ENCODE measurements at places on chromosomes 12 and 14.
A peak's percentile ranks its signal among the peaks of the same experiment; 100 is the strongest.

GRCh38 chr14:93945070-93945399 lies 17.9 kb downstream of the FAM181A start:
- no peak for DNase-seq

GRCh38 chr12:16329594-16329993 lies 17.9 kb upstream of the MGST1 start:
- DNase-seq = no peak

DNA sequence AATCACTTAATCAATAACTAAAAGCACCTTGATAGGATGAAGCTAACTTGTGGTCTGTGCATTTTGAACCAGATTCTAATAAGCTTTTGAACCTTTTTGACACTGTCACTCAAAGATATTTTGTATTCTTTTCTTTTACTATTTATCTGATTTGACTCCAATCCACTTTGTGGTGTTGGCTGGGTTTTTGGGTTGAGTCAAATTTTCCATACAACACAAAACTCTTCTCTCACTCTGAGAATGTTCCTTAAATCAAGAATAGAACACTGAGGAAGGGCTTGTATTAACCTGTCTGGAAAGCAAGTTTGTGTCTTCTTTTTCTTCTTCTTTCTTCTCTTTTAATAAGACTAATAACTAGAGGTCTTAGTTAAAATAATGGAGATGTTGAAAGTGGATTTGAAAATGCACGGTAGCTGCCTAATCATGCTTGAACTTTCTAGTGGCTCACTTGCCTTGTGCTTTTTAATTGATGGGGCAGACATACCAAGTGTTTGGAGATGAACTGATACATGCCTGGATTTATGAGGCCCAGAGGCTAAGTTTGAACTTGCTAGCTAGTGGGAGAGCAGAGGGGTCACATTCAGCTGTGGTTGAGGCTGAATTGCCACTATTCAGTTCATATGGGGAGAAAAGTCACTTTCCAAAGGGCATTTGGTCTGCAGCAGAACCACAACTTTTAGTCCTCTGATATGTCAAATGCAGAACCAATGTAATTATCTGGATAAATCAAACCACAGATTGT lies 93.5 kb upstream of the PTHLH start:
- DNase-seq = no peak

DNA sequence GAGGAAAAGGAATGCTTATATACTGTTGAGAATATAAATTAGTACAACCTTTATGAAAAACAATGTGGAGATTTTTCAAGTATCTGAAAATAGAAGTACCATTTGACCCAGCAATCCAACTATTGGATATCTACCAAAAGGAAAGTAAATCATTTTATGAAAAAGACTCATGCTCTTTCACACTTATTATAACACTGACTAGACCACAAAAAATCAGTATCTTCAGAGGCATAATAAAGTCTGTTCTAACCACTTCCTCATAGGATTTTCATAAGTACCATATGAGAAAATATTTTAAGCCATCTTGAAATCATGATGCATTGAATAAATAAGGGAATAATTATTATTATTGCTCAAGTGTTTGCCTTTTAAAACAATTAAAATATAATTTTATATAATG lies 90.8 kb downstream of the SLCO1B1 start:
- DNase-seq = no peak

GRCh38 chr12:69833696-69834095 lies 8.7 kb downstream of the MYRFL start:
- no peak for DNase-seq

- no peak for DNase-seq
Observed at GRCh38 chr12:12784911-12785814, at the start of gene APOLD1. Gene APOLD1, plus strand, starts transcription at chr12:12785659. Its CDS starts 33 bp downstream, at chr12:12785692.

DNA sequence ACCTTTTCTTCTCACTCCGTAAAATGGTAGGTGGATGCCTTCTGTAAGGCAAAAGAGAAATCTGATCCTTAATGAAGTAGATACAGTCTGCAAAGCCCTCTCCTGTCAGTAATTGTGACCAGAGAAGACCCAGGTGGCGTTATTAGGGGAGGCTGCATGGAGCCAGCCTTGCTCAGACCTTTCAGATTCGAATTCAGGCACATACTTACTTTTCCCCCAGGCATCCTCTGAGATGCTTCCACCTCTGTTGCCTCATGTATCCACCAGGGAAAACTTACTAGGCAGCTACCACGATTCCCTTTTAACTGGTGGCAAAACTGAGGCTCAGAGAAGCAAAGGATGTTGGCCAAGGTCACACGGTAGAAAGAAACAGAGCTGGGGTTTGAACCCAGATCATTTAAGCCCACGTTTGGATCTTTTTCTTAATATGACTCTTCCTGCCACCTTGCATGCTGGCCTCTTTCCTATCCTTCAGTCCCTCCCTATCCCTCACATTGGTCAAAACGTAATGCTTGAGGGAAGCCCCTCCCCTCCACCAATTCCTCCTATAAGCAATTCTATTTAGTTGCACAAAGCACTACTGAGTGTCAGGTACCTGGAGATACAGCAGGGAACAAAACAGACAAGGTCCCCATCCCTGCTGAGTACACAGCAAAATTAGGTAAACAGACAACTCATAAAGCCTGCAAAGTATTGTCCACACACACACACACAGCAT lies 179.4 kb downstream of the KSR2 start:
- DNase-seq = no peak

DNA sequence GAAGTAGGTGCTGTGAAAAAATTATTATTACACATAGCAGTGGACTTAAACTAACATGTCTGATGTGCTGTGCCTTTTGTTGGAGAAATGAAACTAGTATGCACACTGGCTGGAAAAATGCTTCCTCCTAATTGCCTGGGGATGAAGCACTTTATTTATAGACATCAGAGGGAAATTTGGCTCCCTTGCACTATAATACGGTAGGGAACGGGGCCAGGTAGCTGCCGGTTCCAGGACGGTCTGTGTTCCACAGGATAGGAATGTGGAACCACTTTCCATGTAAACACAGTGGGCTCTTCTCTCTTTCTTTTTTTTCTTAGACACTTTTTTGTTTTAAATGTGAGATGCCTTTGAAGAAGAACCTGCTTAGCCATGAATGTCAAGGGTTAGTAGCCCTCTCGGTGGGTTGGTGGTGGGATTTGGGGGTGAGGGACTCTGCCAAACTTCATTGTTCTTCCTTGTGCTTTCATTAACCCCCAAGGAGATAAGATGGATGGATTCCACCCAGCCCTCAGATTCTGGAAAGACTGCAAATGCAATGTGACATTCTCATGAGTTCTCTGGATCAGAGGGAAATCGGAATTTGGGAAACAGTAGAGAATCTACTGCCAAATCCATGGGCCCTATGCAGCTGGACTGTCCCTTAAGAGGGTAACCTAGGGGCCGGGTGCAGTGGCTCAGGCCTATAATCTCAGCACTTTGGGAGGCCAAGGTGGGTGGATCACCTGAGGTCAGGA lies 58.0 kb upstream of the GSC start:
- DNase-seq = no peak

GRCh38 chr12:58841058-58841798 lies 79.1 kb downstream of the LRIG3 start:
- peak; percentile 48 for DNase-seq

DNA sequence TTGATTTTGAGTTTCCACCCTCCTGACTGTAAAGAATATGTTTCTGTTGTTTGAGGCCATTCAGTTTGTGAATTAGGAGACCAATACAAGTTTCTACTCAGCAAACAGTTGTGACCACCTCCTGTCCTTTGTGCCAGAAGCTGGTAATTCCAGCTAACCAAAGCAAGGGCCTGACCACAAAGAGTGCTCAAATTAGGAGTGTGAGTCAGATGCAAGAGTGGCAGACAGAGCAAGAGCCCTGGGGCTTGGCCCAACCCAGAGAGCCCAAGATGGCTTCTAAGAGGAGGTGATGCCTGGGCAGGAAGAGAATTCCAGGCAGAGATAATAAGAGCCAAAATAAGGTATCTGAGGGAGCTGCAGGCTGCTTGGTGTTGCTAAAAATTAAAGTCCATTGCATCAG lies 77.7 kb upstream of the C14orf132 start:
- DNase-seq = no peak

GRCh38 chr14:102663440-102663839 lies 71.0 kb downstream of the RCOR1 start:
- no peak for DNase-seq

- DNase-seq = no peak
Observed at GRCh38 chr14:100523843-100524169, 63.4 kb downstream of the BEGAIN start.

- no peak for DNase-seq
Observed at GRCh38 chr14:57486767-57487379, 6.8 kb downstream of the CCDC198 start.

- DNase-seq = no peak
Observed at GRCh38 chr12:74890237-74890599, 319.4 kb downstream of the KCNC2 start.

GRCh38 chr12:116954710-116955381 lies 44.1 kb downstream of the FBXW8 start:
- no peak for DNase-seq

Measured in progenitor cell of endocrine pancreas (in vitro differentiated cells).